ENCODE measurements at places on chromosomes 11 and 22.

DNA sequence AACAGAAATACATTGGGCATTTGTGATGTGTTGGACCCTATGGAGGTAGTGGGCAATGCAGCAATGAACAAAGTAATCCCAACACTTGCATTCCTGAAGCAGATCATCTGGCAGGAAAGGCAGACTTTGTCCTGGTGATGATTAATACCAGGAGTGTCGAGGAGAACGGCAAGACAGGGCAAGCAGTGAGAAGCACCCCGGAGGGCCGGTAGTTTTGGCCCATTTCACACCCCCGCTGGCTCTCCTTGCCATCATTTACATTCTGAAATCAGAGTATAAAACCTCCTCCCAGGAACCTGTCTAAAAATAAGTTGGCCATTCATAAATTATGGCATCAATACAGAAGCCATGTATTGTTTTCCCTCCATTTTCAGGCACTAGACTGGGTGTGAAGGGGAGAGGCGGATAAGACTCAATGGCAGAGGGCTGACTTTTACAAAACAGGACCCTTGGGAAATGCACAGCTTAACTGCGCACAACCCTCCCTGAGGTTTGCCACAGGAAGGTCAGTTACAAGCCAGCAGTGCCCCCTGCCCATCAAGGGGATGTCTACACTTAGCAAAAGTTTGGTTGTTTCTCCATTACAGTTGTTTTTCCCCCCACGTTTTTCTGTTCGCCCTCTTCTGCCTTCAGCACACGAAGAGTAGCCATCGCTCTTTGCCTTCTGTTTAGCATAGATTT lies 55.6 kb downstream of the OPCML start:
- no peak for DNase-seq

GRCh38 chr11:105639527-105639926 lies 29.7 kb downstream of the GRIA4 start:
- no peak for DNase-seq

GRCh38 chr11:95544095-95544856 lies 245.3 kb downstream of the FAM76B start:
- DNase-seq = no peak

DNA sequence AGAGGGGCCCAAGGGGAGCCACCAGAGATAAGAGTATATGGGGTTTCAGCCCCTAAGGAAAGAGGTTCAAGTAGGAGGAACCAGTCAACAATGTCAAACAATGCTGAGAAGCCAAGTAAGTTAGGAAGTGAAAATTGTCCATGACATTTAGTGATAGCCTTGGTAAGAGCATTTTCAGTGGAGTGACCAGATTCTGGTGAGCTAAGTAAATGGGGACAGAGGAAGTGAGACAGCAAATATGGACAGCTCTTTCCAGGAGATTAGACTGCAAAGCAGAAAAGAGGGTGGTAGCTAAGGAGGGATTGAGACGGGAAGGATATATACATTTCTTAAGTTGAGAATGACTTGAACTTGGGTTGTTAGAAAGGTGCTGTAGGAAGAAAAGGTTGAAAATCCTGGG lies 22.9 kb downstream of the POLD3 start:
- DNase-seq = no peak

DNA sequence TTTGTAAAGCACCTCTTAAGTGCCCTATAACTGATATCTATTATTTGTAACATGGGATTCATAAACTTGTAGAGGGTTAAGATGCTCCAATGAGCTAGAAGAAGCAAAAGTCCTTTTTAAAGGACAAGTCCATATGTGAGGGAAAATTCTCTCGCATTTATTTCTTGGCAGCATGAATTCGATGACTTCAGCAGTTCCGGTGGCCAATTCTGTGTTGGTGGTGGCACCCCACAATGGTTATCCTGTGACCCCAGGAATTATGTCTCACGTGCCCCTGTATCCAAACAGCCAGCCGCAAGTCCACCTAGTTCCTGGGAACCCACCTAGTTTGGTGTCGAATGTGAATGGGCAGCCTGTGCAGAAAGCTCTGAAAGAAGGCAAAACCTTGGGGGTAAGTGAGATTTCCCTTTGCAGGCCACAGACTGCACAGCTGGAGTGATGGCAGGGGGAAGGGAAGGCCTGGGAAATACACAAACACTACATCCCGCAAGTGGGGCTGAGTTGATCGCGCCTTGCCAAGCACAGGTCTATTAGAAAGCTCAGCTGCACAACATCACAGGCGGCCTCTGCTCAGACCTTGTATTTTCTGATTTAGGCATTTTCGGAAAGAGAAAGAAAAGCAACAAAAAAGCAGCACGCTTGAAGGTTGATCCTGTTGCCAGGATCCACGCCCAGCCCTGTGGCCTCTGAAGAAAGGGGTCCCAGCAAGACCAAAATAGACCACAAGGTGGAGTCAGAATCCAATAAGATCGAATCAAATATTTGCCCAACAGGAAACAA lies 1.5 kb downstream of the MS4A8 start:
- DNase-seq = peak; percentile 55

- DNase-seq = no peak
Measured at GRCh38 chr11:118895093-118896039, 11.7 kb downstream of the CXCR5 start.

DNA sequence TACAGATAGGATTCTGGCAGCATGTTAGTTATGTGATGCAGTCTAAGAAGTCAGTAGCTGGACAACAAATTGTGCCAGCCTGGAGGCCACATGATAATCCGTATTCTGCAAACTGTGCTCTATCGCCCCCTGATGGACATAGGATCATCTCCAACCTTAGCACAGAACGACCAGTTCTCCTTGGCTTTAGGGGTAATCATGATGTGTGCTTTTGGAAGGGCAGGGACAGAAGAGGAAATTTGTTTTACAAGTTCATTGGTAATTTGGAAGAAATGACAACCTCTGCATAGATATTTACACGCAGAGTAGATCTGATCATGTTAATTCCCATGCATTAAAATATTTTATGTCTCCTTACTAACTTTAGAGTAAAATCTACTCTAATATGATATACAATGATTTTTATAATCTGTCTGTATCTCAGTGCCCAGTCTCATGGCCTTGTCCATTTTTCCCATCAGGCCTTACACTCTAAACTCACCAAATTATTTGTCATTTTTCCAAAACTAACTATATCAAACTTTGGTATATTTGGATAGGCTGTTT lies 12.1 kb downstream of the OR10D3 start:
- DNase-seq = no peak

GRCh38 chr11:57640068-57640800 lies 9.5 kb downstream of the YPEL4 start:
- DNase-seq = no peak

GRCh38 chr11:92642177-92642931 lies 327.1 kb upstream of the MTNR1B start:
- no peak for DNase-seq

GRCh38 chr22:47151490-47151889 lies 389.0 kb downstream of the TBC1D22A start:
- no peak for DNase-seq

GRCh38 chr22:36550701-36551495 lies 21.9 kb upstream of the EIF3D start:
- no peak for DNase-seq

DNA sequence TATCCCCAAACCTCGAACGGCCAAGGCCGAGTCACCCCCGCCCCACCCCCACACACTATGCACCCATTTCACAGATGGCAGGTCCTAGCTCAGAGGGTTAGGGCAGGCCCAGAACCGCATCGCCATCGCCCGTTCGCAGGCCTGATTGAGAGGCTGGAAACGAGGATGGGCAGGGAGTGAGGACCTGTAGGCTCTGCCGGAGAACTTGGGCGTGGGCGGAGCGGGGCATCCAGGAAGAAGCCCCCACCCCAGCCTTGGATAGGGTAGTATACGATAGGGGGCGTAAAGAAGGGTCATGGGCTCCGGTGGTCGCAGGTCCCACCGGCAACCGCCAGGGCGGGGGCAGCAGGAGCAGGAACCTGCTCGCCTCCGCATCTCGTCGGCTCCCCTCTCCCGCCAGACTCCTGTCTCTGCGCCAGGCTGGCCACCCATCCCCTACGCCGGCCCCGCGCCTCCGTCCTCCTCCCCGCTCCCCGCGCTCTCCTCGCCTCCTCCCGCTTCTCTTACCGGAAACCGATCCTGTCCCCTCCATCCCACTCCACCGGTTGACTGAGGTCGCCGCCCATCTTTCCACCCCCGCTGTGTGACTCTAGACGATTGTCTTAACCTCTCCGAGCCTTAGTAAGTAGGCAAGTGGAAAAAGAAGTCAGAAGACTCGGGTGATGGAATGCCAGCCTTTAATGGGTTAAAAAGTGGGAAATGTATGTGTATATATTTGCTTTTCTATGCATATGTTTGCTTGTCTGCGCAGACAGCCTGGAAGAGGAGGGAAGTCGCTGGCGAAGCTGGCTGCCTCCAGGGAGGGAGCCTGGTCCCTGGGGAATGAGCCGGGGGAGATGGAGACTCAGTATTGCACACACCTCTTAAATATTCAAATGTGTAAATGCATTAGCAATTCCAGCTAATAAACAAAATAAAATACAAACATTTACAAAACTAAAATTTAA lies 52.8 kb downstream of the CYTH4 start:
- DNase-seq = no peak

DNA sequence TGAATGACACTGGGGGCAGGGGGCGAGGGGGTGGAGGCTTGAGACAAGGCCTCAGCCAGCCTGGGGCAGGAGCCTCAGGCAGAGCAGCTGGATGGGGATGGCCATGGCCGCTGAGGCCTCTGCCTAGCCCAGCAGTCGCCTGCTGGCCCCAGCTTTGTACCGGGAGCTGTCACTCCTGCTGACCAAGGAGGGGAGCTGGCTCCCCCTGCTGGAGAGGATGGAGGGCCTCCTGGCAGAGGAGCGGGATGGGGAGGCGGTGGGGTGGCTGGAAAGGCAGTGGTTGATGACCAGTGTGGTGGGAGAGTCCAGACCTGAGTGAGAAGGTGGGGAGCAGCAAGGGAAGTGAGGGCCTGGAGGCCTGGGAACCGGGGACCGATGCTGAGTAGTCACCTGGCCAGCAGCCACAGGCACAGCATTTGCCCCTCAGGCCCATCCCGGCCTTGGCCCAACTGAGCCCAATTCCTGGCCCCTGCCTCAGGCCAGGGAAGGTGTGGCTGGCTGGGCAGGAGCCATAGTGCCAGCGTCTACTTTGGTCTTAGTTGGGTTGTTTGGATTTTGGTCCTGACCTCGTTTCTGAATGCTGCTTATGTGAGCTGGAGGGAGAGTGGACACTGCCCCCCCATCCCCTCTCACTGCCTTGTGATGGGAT lies 6.0 kb upstream of the SUSD2 start:
- peak; percentile 62 for DNase-seq

GRCh38 chr22:27749597-27750225 lies 51.8 kb downstream of the MN1 start:
- no peak for DNase-seq

DNA sequence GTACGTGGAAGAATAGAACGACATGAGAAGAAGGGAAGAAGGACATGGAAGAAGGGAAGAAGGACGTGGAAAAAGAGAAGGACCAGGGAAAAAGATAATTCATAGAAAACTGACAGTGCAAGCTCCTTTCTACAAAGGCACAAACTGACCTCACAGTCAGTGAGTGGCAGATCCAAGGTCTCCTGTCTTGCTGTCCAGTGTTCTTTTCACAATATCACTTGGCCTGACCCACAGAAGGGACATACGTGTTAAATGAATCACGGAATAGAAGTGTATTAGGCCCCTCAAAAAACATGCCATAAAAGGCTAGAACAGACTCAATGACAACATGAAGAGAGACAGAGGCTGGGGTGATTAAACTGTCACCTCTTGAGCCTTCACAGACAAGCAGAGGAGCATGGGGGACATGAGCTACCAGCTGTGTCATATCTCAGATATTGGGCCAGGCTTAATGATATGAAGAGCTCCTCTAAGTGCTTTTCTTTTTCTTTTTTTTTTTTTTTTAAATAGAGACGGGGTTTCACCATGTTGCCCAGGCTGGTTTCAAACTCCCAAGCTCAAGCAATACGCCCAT lies 4.6 kb downstream of the ASCC2 start:
- DNase-seq = no peak

GRCh38 chr22:19990609-19991394 lies 25.8 kb downstream of the ARVCF start:
- no peak for DNase-seq

DNA sequence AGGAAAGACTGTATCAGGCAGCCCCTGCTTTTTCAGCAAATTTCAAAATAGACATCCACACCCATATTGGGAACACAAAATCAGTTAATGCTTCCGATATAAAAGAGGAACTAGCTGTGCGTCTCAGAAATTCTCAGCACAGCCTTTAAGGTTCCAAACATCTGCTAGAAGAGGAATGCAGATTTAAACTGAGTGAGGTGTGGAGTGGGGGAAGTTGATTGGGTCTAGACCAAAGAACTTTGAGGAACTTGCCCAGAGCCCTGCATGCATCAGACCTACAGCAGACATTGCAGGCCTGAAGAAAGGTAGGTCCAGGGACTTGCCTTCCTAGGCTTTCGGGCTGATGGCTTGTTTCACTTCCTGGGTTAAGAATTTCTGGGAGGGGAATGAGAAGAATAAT lies at the start of gene MS4A4A:
MS4A4A (plus strand) TSS at position 255 of the 400 bp plus-strand sequence; CDS start at position 265, 10 bp downstream.
- no peak for DNase-seq

DNA sequence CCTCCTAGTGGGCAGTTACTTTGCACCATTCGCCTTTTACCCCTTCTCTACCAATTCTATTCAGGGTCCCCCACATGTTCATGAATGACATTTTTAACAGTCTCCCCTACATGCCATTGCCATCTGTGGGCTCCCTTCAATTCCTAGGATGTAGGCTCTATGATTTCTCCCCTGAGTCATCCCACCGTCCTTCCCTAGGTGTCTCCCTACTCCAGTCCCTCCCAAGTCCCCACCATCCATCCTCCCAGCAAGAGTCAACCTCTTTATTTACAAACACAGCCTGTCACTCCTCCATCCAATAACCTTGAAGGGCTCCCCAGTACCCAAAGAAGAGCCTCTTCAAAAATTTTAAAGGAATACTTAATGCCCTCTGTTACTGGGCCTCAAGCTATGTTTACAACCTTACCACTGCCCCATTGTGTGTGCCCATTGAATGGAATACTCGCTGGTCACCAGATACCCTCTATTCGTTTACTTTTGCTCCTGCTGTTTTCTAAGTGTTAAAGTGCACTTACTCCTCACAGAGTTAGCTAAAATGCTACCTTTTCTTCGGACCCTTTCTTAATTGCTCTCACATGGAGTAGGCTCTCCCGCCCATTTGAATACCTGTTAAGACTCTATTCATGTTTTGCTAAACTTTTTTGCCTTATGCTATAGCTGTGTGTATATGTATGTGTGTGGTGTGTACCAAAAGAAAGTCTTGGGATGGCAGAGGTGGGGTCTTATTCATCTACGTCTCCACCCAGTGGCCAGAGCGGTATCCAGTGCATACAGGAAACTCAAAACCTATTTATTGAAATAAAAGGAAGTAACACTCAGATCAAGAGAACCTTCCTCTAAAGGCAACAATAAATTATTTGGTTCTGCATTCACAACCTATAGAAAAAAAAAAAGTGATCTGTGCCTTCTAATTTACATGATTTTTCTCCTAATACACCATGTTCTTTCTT lies 235.8 kb upstream of the CCDC90B start:
- no peak for DNase-seq

- peak; percentile 30 for DNase-seq
Measured at GRCh38 chr11:111908639-111909305, 2.8 kb downstream of the CRYAB start.

- DNase-seq = no peak
Measured at GRCh38 chr22:42946546-42947198, 68.3 kb downstream of the PACSIN2 start.

GRCh38 chr11:10646005-10646404 lies 47.5 kb downstream of the IRAG1 start:
- DNase-seq = no peak

GRCh38 chr22:37263966-37264887 lies 18.1 kb upstream of the CYTH4 start:
- DNase-seq = no peak

GRCh38 chr11:33649944-33650343 lies 50.7 kb downstream of the C11orf91 start:
- no peak for DNase-seq

- DNase-seq = no peak
Measured at GRCh38 chr11:88359541-88359940, 22.0 kb upstream of the CTSC start.
